Parietal lobe (tissue), 2 donors: ENCODE measurements at places on chromosomes 4 and X. TPM values are rescaled to one million over a fixed set of nuclear protein-coding genes. Genes with fewer than 3 reads are reported as not detected.

Gene EDNRA
- 11.0 TPM for total RNA-seq

Gene SLC38A5
- 28.8 TPM for total RNA-seq

Gene MAGEA4
- total RNA-seq = not detected

Gene CFAP99
- not detected for total RNA-seq

Gene HEPH
- total RNA-seq = 4.7 TPM
